ENCODE measurements at places on chromosomes 5 and 9.

- DNase-seq: no peak
Observed at GRCh38 chr9:129291041-129291501, 113.0 kb upstream of the IER5L start.

DNA sequence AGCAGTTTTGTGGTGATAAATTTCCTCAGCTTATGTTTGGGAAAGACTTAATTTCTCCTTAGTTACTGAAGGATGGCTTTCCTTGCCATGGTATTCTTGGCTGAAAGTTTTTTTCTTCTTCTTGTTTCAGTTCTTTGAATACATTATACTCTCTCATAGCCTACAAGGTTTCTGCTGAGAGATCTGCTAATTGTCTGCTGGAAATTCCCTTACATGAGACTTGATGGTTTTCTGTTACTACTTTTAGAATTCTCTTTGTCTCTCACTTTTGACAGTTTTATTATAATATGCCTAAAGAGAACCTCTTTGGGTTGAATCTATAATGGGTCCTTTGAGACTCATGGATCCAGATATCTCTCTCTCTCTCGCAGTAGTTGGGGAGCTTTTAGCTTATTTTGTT lies 693.6 kb downstream of the PRELID2 start:
- DNase-seq: no peak

DNA sequence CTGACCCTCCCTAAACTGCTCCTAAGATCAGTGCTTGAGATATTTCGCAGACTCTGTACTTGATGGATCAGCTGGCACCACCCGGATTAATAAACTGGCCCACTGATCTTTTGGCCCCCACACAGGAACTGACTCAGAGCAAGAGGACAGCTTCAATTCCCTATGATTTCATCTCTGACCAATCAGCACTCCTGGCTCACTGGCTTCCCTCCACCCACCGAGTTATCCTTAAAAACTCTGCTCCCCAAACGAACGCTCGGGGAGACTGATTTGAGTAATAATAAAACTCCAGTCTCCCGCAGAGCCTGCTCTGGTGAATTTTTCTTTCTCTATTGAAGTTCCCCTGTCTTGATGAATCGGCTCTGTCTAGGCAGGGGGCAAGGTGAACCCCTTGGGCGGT lies 36.5 kb upstream of the CD180 start:
- DNase-seq: no peak

DNA sequence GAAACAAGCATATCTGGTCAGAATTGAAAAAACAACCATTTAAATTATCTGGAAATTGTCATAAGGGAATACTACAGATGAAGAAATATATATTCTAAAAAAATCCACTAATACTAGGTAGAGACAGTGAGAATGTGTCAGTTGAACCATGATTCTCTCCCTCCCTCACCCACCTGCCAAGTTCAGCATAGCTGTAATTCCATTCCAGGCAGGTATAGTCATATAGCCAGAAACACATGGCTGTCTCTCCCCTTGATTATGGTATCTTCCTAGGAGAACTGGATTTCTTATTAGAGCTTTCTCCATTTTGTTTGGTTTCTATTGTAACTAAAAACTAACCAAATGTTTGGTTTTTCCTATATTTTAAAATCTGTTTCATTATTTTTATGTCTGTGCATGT lies 509.2 kb downstream of the CDH10 start:
- no peak for DNase-seq

- DNase-seq: no peak
Observed at GRCh38 chr5:143559586-143560109, 156.2 kb upstream of the NR3C1 start.

GRCh38 chr5:146710348-146710747 lies 168.2 kb downstream of the PPP2R2B start:
- no peak for DNase-seq

GRCh38 chr5:76305269-76305668 lies 97.8 kb upstream of the IQGAP2 start:
- DNase-seq: no peak

GRCh38 chr9:68536876-68537615 lies 3.6 kb downstream of the TMEM252 start:
- no peak for DNase-seq

GRCh38 chr9:127905788-127906191 lies 6.4 kb upstream of the ST6GALNAC6 start:
- DNase-seq: peak; percentile 45

GRCh38 chr5:9622971-9623421 lies 7.2 kb downstream of the TAS2R1 start:
- no peak for DNase-seq

DNA sequence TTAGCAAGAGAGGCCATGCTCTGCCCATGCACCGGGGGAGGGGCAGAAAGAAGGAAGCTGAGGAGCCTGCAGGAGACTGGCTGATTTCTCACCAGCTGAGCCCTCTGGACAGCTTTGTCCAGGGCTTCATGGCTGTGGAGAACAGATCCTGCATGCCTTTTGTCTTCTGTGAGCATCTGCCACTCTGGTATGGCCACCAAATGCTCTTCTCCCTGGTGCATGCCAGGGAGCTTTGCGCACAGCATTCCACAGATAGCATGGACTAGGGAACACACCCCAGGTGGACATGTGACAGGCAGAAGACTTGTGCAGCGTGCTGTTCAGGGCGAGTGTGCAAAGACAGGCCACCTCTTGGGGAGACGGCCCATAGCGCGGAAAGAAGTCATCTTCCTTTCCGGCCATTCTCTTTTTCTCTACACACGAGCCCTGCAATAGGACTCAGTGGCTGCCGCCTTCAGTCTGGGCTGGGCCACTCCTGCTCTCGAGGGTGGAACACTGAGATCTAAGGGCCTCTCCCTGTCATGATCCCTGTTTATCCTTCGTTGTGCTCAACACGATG lies 56.7 kb downstream of the GADD45G start:
- no peak for DNase-seq

- no peak for DNase-seq
Observed at GRCh38 chr5:128553747-128554146, 15.7 kb upstream of the FBN2 start.

DNA sequence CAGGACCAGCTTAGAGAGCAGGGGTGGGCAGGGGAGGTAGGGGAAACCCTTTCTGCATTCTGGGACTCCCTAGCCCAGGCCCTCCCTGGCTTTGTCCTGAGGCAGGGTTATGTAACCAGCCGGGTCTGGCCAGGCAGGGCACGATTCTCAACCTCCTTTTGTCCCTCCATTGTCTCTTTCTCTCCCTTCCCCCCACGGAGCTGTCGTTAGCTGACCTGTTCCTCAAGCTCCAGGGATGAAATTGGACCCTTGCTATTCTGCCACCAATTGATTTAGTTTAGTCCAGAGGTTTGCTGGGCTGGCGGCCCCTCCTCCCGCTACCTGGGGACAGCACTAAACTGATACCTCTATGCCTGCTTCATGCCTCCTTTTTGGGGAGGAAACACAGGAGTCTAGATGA lies 9.4 kb upstream of the NDST1 start:
- no peak for DNase-seq

GRCh38 chr9:137083394-137084004 lies 3.3 kb upstream of the MAN1B1 start:
- DNase-seq: no peak

- DNase-seq: no peak
Observed at GRCh38 chr5:36689225-36689624, 82.8 kb downstream of the SLC1A3 start.

GRCh38 chr9:107049046-107049802 lies 186.3 kb downstream of the ZNF462 start:
- no peak for DNase-seq

DNA sequence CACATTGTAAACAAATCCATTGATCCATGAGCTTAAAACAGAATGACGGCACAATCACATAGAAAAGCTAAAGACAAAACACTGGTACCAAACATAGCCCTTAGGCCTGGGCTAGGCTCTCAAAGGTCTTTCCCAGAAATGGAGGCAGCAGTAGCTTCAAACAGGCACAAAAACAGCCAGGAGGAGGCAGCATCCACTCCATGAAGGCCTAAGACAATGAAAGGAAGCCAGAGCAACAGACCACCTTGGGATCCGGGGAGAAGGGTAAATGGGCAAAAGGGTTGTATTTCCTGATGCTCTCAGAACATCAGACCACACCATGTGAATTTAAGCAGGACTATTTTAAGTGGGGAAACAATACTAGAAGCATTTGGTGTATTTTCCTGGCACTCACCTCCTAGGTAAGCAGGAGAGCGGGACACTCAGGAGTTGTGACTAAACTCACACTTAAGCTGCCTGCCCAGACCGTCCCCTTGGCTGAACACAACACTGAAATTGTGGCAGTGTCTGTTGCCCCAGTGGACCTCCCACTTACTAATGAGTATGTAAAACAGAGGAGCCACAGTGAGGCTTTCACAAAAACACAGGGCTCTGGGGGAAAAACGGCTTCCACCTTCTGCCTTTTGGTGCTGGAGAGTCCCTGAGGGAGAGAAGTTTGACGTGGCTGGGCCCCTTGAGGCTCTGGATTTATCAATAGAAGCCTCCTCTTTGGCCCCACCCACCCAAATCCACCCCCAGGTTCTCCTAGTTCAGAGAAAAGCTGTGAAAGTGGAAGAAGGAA lies 11.9 kb downstream of the GNPDA1 start:
- no peak for DNase-seq

DNA sequence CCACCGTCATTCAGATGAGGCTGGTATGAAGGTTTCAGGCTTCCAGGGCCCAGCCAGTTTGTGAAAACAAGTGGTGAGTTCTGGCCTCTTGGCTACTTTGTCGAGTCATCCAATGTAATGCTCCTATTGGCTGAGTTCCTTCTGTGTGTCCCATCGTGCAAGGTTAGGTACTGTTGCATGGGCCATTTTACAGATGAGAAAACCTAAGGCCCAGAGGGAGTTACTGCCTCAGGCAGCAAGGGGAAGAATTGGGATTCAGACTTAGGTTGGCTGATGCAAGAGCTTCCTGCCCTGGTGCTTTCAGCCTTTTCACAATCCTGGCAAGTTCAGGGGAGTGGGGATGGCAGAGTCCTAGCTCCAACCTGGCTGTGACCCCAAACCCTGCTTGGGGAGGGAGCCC lies 17.4 kb upstream of the PITX1 start:
- no peak for DNase-seq

DNA sequence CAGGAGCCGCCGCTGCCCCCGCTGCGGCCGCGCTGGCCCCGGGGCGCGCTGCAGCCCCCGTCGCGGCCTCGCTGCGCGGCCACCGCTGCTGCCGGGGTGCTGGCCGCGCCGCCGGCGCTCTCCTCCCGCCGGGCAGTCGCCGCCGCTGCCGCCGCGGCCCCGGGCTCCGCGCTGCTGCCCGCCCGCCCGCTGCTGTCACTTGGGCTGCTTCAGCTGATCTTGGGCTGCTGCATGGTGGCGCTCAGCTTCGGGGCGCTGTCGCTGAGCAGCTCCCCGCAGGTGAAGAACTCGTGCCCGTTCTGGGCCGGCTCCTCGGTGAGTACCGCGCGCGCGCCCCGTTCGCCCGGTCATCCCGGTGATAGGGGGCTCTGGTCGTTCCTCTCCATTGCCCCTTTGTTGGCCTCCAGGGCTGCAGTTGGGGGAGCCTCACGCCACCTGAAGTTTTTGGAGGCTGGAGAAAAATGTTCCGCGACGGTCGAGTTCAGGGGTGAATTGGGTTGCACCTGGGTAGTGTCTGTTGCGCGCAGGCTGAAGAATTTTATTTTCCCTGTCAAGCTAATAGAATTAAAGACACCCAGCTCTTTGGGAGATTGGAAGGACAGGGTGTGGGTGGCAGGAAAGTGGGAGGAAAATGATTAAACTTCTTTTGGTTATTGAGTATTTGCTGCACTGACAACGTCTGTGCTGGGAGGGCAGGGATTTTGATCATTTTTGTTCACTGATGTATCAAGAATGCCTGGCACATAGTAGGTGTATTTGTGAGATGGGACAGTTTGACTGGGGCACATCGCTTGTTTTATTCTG lies 596 bp downstream of the ENTREP1 start:
- no peak for DNase-seq

DNA sequence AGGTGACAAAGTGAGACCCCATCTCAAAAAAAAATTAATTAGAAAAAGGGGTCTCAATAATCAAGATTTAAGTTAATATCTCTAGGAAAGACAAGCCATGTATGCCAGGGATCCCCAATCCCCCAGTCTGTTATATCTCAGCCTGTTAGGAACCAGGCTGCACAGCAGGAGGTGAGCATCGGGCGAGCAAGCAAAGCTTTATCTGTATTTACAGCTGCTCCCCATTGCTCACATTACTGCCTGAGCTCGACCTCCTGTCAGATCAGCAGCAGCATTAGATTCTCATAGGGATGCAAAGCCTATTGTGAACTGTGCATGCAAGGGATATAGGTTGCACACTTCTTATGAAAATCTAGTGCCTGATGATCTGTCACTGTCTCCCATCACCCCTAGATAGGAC lies 116.8 kb downstream of the TARS1 start:
- DNase-seq: no peak

Data from stimulated activated CD4-positive, alpha-beta T cell treated with anti-CD3 and anti-CD28 coated beads, Interleukin-15, amount 100 ng/mL, for 1 hour (primary cell).